ENCODE measurements at places on chromosomes 7 and 10. TPM values are rescaled to one million over a fixed set of nuclear protein-coding genes. Genes with fewer than 3 reads are reported as not detected.

Gene ZNF786
- total RNA-seq = 4.9 TPM

Gene IL6
- 0.39 TPM for total RNA-seq

Gene AKAP9
- total RNA-seq = 25.2 TPM

Gene GDF10
- total RNA-seq = not detected

Gene KRIT1
- 30.6 TPM for total RNA-seq

Gene MMP21
- 0.13 TPM for total RNA-seq

Gene FAM180A
- total RNA-seq = not detected

Gene PNLIP
- total RNA-seq = not detected

Gene SPOCK2
- 1.9 TPM for total RNA-seq

Gene C10orf67
- total RNA-seq = not detected

Gene RASSF4
- 13.1 TPM for total RNA-seq

Gene EPHB6
- under 0.01 TPM for total RNA-seq

Gene WEE2
- 0.13 TPM for total RNA-seq

Gene HSPB1
- 134 TPM for total RNA-seq

Gene FAM204A
- 37.8 TPM for total RNA-seq

Gene SEC24C
- total RNA-seq = 48.4 TPM

Gene DYNC1I1
- 14.0 TPM for total RNA-seq

Gene ACBD7
- 3.1 TPM for total RNA-seq

Gene HOXA13
- total RNA-seq = not detected

Gene TAS2R4
- total RNA-seq = 0.51 TPM

Gene ADRA2A
- total RNA-seq = not detected

Gene HGF
- total RNA-seq = 0.25 TPM

Gene LRRD1
- under 0.01 TPM for total RNA-seq

Gene NUTM2E
- not detected for total RNA-seq

Gene ZNF117
- total RNA-seq = 2.4 TPM
